GOT3 (cell line): ENCODE measurements at places on chromosomes 7 and 10.
A peak's percentile ranks its signal among the peaks of the same experiment; 100 is the strongest.

- DNase-seq = peak; percentile 61
Measured at GRCh38 chr7:90595801-90596670, at the start of gene CDK14. CDK14 (plus strand) TSS chr7:90596321; CDS start chr7:90596628, 307 bp downstream.

DNA sequence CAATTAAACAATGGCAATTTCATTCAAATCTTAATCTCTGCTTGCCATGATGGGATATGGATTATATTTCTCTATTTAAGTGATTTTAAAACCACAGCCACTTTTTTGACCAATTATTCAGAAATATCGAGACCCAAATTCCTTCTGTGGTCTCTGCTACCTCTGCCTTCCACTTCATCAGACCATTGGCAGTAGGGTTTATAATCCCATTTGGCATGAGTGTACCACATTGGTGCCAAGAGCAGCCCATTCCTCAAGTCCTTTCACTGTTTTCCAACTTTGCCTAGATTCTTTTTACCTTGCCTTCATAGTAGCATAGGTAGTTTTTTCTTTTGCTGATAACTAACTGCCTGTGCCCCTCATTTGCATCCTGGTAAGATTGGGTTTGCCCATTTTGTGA, 319.9 kb downstream of the ARL4A start:
- no peak for DNase-seq

GRCh38 chr7:36916619-36917018, 192.3 kb upstream of the AOAH start:
- no peak for DNase-seq

GRCh38 chr7:129591868-129592267, 19.7 kb upstream of the NRF1 start:
- no peak for DNase-seq

DNA sequence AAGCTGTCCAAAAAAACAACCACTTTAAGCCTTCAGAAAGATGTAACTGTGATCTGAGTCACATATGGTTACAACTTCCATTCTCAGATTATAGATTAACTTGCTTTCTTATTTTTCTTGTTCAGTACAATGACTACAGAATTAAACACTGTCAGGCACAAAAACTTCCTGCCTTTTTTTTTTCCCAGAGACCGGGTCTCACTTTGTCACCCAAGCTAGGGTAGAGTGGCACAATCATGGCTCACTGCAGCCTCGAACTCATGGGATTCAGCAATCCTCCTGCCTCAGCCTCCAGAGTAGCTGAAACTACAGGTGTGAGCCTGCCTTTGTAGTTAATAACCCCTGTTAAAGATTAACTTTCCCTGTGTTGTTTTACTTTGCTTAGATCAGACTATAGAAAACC, 163.2 kb downstream of the AVL9 start:
- no peak for DNase-seq

GRCh38 chr10:50410066-50410811, 158.9 kb upstream of the ASAH2 start:
- DNase-seq = no peak
